Aorta (tissue), 5 donors: ENCODE measurements at places on chromosomes 16 and 17.

- no peak for DNase-seq
These were observed 194.7 kb upstream of the CIBAR2 start for GRCh38 chr16:85306793-85307551.

DNA sequence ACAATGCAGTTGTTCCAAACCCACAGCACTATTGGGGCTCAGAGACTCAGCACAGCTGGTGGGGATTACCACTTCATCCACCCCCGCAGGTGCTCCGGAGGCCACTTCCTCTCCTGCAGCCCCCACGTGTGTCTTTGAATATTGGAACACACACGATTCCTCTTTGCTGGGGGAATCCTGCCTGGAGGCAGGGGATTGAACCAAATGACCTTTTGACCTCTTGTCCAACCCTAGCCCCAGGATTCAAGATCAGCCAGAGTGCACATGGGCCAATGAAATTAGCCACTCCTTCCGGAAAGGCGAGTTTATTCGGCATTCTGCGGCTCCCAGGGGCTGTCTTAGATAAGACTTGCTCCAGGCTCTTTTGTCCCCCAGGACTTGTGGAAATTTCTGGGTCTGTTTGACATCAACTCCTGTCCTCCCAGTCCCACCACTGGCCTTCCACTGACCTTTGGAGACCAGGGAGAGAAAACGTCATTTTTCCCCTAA, 350.2 kb downstream of the FOXL1 start:
- DNase-seq = no peak

GRCh38 chr16:50308237-50308965, 42.0 kb downstream of the ADCY7 start:
- peak; percentile 40 for DNase-seq

GRCh38 chr17:57986841-57987580, 1.0 kb downstream of the VEZF1 start:
- DNase-seq = peak; percentile 79

DNA sequence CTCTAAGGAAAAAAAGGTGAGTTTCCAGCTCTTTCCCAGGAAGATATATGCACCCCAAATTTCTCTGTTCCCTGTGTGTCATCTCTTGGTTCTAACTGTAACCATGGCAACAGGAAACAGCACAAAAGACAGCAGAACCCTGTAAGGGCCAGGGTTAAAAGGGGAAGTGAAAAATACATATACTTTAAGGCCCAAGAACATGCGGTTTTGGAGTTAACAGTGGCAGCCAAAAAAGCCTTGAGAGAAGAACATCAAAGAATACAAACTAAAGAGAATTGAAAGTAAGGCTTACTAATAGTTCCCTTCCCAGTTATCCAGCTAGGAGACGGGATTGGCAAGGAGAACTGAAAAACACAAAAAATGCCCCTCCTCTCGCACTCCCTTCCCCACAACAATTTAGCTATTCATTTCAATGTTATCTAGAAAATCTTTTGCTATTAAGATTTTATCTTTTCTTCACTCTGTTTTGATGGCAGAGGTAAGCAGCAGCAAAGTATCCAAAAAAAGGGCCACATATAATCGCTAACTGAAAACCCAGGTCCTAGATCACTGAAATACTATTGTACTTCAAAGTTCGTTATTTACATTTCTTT, 1.5 kb downstream of the SPOP start:
- no peak for DNase-seq

DNA sequence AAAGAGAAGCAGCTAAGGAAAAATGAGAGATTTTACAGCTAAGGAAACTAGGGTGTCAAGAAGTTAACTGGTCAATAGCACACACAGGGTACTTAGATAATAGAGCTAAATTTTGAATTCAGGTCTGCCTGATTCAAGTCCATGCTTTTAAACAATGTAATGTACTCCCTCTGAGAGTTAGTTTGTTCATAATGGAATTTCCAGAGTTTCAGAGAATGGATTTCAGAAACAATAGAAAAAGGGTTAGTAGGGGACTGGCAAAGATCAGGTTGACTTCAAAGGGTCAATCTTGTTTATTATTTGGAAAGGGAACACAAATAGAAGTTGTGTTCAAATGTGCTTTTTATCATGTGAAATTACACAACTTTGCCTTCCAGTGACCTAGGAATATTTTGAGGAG, 17.9 kb downstream of the NSRP1 start:
- DNase-seq = no peak

GRCh38 chr16:77762262-77762661, 26.1 kb upstream of the VAT1L start:
- no peak for DNase-seq

GRCh38 chr16:88482630-88483391, 29.7 kb downstream of the ZFPM1 start:
- no peak for DNase-seq

DNA sequence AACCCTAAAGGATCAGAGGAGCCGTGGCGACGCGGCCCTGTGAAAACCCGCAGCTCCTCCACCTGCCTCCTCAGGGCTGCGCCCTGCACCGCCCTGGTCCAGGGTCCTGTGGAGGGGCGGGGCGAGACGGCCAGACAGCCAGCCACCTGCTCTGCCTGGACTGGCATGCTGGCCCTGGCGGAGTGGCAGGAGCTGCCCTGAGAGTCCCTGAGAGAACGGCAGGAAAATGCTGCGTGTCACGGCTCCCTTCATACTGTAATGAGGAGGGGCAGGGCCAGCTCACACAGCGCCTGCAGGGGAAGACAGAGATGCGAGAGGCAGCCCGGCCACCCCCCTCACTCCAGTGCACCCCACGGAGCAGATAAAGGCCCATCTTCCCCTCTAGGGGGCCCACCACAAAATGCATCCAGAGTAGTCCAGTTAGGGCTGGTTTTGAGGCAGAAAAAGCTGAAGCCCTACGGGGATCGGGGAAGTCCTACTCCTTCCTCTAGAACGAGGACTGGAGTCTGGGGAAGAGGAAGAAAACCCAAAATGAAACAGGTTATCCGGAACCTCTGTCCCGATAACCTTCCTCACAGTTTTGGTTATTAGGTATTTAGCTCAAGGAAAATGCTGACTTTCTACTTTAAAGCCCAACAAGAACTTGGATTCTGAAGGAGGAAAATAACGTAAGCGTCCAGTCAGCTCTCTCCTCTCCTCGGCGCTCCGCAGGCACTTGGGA, 97.6 kb upstream of the DNAH17 start:
- DNase-seq = no peak

DNA sequence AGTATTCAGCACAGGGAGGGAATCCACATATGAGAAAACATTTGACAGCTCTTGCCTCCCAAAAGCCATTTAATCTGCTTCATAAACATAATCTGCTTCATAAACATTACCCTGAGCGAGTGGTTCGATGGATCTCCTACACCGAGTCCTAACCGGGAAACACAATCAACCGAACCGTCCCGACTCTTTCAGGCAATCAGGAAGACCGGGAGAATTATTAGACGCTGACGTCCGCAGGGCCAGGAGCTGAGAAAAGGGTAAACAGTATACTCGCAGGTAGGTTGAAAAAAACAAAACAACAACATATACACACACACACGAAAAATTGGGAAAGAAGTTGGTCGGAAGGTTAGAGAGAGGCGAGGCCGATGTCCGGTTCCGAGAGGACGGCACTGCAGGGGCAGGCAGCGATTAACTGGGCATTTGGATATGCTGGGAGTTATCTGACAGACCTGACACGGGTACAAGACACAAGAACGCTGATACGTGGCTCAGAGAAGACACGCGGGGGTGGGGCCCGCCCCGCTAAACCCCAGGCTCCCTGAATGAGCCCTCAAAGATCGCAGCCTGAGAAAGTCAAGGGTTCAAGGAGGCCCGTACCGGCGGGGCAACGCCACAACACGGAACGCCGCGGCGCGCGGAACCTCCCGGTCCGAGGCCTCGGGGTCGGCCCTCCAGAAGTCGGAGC, 585 bp downstream of the AP1G1 start:
- DNase-seq = no peak

GRCh38 chr16:50288920-50289319, 22.6 kb downstream of the ADCY7 start:
- no peak for DNase-seq

- no peak for DNase-seq
These were observed 74.2 kb upstream of the NLK start for GRCh38 chr17:27968206-27968732.

- no peak for DNase-seq
These were observed 130.7 kb downstream of the PRKCA start for GRCh38 chr17:66432996-66433551.

- DNase-seq = peak; percentile 81
These were observed 825 bp downstream of the BLMH start for GRCh38 chr17:30290696-30291542.

- DNase-seq = no peak
These were observed 36.8 kb upstream of the DYNLL2 start for GRCh38 chr17:58046239-58047094.

- DNase-seq = no peak
These were observed 234.6 kb downstream of the HS3ST3A1 start for GRCh38 chr17:13367154-13367553.

DNA sequence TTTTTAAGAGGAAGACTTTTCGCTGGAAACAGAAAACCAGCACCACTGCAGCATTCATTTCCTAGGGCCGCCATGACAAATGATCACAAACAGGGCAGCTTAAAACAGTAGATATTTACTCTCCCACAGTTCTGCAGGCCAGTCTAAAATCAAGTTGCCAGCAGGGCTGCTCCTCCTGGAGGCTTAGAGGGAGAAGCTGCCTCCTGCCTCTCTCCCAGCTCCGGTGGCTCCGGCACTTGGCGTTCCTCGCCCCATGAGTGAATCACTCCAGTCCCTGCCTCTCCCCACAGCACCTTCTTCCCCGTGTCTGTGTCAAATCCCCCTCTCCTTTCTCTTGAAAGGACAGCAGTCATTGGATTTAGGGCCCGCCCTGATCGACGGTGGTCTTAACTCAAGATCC, 72.1 kb downstream of the SOCS1 start:
- no peak for DNase-seq

GRCh38 chr16:47643323-47644000, 182.3 kb downstream of the PHKB start:
- DNase-seq = no peak

DNA sequence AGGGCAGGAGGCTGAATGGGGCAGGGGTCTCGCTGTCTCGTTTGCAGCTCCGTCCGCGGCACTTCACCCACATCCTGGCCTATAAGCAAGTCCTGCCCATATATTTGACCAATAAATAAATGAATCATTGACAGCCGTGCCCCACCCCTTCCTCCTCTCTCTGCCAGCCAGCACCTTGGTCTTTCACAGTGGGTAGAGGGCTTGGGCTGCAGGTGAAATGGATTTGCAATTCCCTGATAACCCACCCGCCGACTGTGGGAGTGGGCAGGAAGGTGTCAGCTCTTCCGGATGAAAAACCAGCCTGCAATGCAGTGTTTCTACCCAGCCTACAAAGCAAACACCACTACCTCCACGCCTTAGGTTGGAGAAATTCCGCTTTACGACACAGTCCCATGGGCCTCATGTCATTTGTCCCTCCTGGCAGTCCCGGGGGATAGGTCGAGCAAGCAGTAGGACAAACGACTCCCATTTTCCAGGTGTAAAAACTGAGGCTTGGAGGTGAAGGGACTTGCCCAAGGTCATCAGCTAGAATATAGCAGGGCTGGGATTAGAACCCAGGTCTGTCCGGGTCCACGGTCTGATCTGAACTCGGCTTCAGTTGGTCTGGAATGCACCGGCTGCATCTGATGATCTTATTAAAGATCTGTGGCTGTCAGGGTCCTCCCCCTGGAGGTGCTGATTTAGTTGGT, 79.0 kb downstream of the ABCC1 start:
- DNase-seq = no peak

- DNase-seq = no peak
These were observed 36.4 kb downstream of the HEATR3 start for GRCh38 chr16:50102051-50102746.

DNA sequence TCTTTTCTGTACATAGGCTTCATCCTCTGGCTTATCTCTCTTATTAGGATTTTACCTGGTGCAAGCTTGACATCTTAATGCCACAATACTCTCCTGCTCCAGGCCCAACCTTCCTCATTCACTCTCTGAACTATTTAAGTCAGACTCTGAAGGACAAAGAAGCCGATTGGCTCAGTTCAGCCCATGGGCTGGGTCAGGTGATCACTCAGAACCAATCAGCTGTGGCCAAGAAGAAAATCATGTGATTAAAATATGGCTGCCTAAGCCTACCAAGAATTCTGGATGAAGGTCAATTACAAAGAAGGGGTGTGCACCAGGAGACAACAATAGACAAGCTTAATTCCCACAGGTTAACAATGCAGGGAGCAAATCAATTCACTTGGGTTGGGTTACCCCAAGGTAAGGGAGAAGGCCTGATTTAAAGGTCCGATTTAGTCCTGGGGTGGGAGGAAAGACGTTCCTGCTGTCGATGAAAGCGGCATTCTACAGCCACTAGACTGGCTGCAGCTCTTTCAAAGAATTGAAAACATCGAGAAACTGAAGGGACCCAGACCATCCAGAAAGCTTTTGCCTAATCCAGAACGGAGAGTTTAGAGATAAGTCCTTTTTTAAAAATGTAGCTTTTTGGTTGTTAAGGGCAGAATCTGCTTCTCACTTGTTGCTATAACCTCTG, 42.9 kb upstream of the NFAT5 start:
- no peak for DNase-seq

- no peak for DNase-seq
These were observed 353.3 kb downstream of the C16orf95 start for GRCh38 chr16:86963600-86964575.

DNA sequence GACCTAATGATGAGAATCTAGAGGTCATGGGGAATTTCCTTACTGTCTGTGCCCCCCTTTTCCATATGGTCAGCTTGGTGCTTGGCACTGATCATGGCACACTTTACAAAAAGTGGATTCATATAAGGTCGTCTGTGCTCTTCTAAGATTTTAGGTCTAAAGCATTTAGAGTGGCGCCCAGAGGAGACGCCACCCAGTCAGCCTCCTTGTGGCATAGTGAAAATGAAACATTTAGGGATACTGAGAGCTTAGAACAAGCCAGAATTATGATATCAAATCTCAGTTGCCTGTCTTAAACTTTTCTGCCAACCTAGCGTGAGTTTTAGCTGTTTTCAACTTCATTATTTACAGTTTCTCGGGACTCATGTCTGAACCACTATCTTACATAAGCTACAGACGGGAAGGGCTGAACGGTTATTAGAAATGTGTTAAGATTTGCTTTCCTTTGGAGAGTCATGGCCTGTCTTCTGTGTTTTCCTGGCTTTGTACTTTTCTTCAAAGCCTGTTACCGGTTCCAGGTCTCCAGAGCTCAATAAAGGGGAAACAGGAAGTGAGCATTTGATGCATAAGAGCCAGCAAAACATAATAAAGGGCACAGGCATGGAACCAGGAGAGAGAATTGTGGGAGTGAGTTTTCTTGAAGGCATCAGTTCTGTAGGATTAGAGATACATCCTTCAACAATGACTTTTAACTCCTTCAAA, 13.7 kb downstream of the ZNRF1 start:
- DNase-seq = no peak

GRCh38 chr17:48995304-48995973, 1.7 kb upstream of the IGF2BP1 start:
- no peak for DNase-seq

GRCh38 chr17:31788956-31789355, 70.1 kb downstream of the COPRS start:
- no peak for DNase-seq

DNA sequence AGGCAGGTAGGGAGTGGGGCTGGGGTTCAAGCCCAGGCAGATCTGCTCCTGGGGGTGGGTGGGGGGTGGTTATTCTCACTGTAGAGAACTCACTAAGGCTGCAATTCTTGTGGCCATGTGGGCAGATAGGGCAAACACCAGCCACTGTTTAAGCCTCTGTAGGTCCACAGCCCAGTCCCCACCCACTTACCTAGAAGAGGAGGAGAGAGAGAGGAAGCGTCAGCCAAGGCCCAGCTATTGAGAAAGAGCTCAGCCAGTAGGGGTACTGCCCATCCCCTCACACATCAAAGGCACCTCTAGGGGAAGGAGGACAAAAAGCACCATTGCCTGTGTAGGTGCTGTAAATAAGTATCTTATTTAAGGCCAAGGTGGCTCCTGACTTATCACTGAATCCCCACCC, 12.9 kb downstream of the KRT16 start:
- no peak for DNase-seq
